ENCODE measurements at places on chromosomes 11 and 22. TPM values are rescaled to one million over a fixed set of nuclear protein-coding genes. Genes with fewer than 3 reads are reported as not detected.

OR51E2 gene
- not detected for total RNA-seq

SSH3 gene
- total RNA-seq = 10.3 TPM

CCDC81 gene
- total RNA-seq = 0.85 TPM

JHY gene
- 1.7 TPM for total RNA-seq

FAM111B gene
- 1.00 TPM for total RNA-seq

CCDC73 gene
- not detected for total RNA-seq

All from smooth muscle cell of bladder (primary cell).